ENCODE measurements at places on chromosomes 5 and 9. TPM values are rescaled to one million over a fixed set of nuclear protein-coding genes. Genes with fewer than 3 reads are reported as not detected.

Gene HACD4
- total RNA-seq = 1.4 TPM

Gene IL9
- total RNA-seq = not detected

- no peak overlapping the region for H3K4me3 ChIP-seq
- H3K27me3 ChIP-seq = no peaks in the 10 kb centered on the region
- H3K4me1 ChIP-seq = peaks cover 32% of the 10 kb centered on the region
- no peaks in the 10 kb centered on the region for H3K36me3 ChIP-seq
Observed at GRCh38 chr9:5587024-5587423, 41.9 kb upstream of the RIC1 start.

- peaks cover 10% of the 10 kb centered on the region for H3K4me1 ChIP-seq
- H3K27me3 ChIP-seq = no peaks in the 10 kb centered on the region
- no peak overlapping the region for H3K27ac ChIP-seq
- no peaks in the 10 kb centered on the region for H3K36me3 ChIP-seq
- H3K4me3 ChIP-seq = no peak overlapping the region
Observed at GRCh38 chr5:119166026-119166425, 95.1 kb downstream of the DMXL1 start.

GRCh38 chr5:22612928-22613327 lies 240.2 kb downstream of the CDH12 start:
- no peaks in the 10 kb centered on the region for H3K27me3 ChIP-seq
- H3K4me1 ChIP-seq = no peaks in the 10 kb centered on the region
- no peak overlapping the region for H3K27ac ChIP-seq
- no peaks in the 10 kb centered on the region for H3K36me3 ChIP-seq

GRCh38 chr9:97425973-97426336 lies 14.1 kb downstream of the TDRD7 start:
- no peaks in the 10 kb centered on the region for H3K4me1 ChIP-seq
- no peak overlapping the region for H3K27ac ChIP-seq
- no peak for DNase-seq
- H3K36me3 ChIP-seq = no peaks in the 10 kb centered on the region
- no peaks in the 10 kb centered on the region for H3K27me3 ChIP-seq

DNA sequence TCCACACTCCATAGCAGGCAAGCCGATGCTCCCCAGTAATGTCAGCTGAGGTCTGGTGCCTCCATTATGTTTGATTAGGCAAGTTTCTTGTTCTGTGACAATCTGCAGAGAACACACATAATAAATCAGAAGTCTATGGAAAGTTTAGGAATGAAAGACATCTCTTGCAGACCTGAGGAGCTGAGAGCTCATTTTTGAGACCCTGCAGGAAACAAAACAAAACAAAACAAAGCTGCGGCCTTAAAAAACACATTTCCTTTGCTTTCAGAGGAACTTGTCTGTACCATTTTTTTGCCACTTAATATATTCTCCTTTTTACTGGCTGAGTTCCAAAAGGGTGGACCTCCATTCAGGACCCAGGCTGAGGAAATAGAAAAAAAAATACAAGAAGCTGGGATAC lies 481.2 kb upstream of the DMAC1 start:
- no peak overlapping the region for H3K4me3 ChIP-seq
- no peaks in the 10 kb centered on the region for H3K4me1 ChIP-seq
- no peaks in the 10 kb centered on the region for H3K36me3 ChIP-seq
- DNase-seq = peak; percentile 9
- H3K27ac ChIP-seq = no peak overlapping the region

- no peak overlapping the region for H3K27ac ChIP-seq
- no peak for DNase-seq
- H3K4me1 ChIP-seq = peaks cover 18% of the 10 kb centered on the region
- H3K4me3 ChIP-seq = no peak overlapping the region
- H3K36me3 ChIP-seq = peaks cover 3% of the 10 kb centered on the region
Observed at GRCh38 chr9:130139251-130139650, 33.0 kb upstream of the NCS1 start.

DNA sequence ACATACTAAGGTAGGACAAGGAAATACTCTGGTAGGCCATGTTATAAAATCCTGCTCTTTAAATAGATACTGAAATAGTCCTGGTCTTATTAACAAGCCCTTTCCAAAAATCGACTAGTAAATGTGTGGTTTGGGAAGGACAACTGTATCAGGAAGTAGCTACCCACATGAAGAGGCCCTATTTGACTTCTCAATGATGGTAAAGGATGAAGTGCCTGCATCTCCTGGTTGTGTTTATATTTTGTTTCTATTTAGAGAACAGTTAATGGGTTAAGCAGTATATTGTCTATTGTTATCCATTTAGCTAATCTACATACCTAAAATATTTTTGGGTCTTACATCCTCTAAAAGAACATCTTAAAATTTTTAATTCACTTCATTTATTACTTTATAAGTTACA lies 12.5 kb downstream of the GDF9 start:
- no peaks in the 10 kb centered on the region for H3K4me1 ChIP-seq
- H3K27me3 ChIP-seq = no peaks in the 10 kb centered on the region
- H3K4me3 ChIP-seq = no peak overlapping the region
- DNase-seq = no peak
- H3K27ac ChIP-seq = no peak overlapping the region
- no peaks in the 10 kb centered on the region for H3K36me3 ChIP-seq

All from endothelial cell of umbilical vein (primary cell).